A549 treated with GW870086 at 1 μM for 4 hours (cell line): ENCODE measurements at places on chromosomes 7 and 10. TPM values are rescaled to one million over a fixed set of nuclear protein-coding genes. Genes with fewer than 3 reads are reported as not detected.

The CYTH3 gene
- 27.0 to 30.1 TPM (median 29.2 TPM) in 5 replicates for total RNA-seq

The STAG3 gene
- 0.21 to 0.72 TPM (median 0.21 TPM) in 3 of 5 replicates, not detected in the others for total RNA-seq

The OR13A1 gene
- total RNA-seq = not detected in 5 replicates

The SMURF1 gene
- 22.0 to 28.1 TPM (median 25.9 TPM) in 5 replicates for total RNA-seq

The PBLD gene
- 1.9 to 4.7 TPM (median 3.0 TPM) in 5 replicates for total RNA-seq

The SFRP5 gene
- total RNA-seq = 1.8 to 2.5 TPM (median 2.1 TPM) in 5 replicates

The ZPBP gene
- not detected in 5 replicates for total RNA-seq

The FOXK1 gene
- total RNA-seq = 10.0 to 13.1 TPM (median 12.6 TPM) in 5 replicates

The LRRC61 gene
- 0.07 to 0.20 TPM in 2 of 5 replicates, not detected in the others for total RNA-seq

The GJD4 gene
- total RNA-seq = 0.08 TPM in 2 of 5 replicates, not detected in the others

The SNCG gene
- 10.0 to 15.0 TPM (median 13.9 TPM) in 5 replicates for total RNA-seq

The SLC16A9 gene
- total RNA-seq = 0.06 to 0.17 TPM (median 0.07 TPM) in 5 replicates

The CPXM2 gene
- total RNA-seq = not detected in 5 replicates

The NAPEPLD gene
- total RNA-seq = 3.3 to 4.1 TPM (median 4.0 TPM) in 5 replicates

The WEE2 gene
- total RNA-seq = not detected in 5 replicates

The PROSER2 gene
- 26.7 to 41.8 TPM (median 39.1 TPM) in 5 replicates for total RNA-seq

The ZP3 gene
- total RNA-seq = 18.4 to 22.2 TPM (median 20.2 TPM) in 5 replicates

The LIPJ gene
- not detected in 5 replicates for total RNA-seq

The GNGT1 gene
- total RNA-seq = not detected in 5 replicates

The GATA3 gene
- 3.2 to 4.3 TPM (median 3.9 TPM) in 5 replicates for total RNA-seq

The TYSND1 gene
- 13.2 to 17.3 TPM (median 16.7 TPM) in 5 replicates for total RNA-seq

The TRUB1 gene
- 11.8 to 17.3 TPM (median 14.7 TPM) in 5 replicates for total RNA-seq

The ZNF736 gene
- total RNA-seq = 0.02 to 0.23 TPM in 2 of 5 replicates, not detected in the others

The AOC1 gene
- not detected in 5 replicates for total RNA-seq

The MICU1 gene
- total RNA-seq = 52.6 to 55.5 TPM (median 53.8 TPM) in 5 replicates

The PPP1R9A gene
- total RNA-seq = 2.1 to 4.0 TPM (median 3.8 TPM) in 5 replicates

The GOLGA7B gene
- total RNA-seq = 3.1 to 4.7 TPM (median 4.1 TPM) in 5 replicates

The KCP gene
- 0.09 to 0.18 TPM (median 0.14 TPM) in 5 replicates for total RNA-seq

The NKX1-2 gene
- 0.03 to 0.06 TPM in 2 of 5 replicates, not detected in the others for total RNA-seq

The MYO1G gene
- 0.10 to 0.26 TPM (median 0.17 TPM) in 5 replicates for total RNA-seq

The MMP21 gene
- total RNA-seq = not detected in 5 replicates

The PRSS37 gene
- total RNA-seq = not detected in 5 replicates

The BTBD16 gene
- total RNA-seq = 0.48 to 1.7 TPM (median 0.81 TPM) in 5 replicates

The GGCT gene
- total RNA-seq = 75.8 to 83.3 TPM (median 79.1 TPM) in 5 replicates

The HOXA10 gene
- 6.9 to 7.2 TPM (median 7.1 TPM) in 5 replicates for total RNA-seq

The AKR1C4 gene
- total RNA-seq = 0.10 to 0.32 TPM (median 0.24 TPM) in 5 replicates

The TAF5 gene
- total RNA-seq = 2.4 to 3.6 TPM (median 3.2 TPM) in 5 replicates

The ABCF2 gene
- total RNA-seq = 61.3 to 66.0 TPM (median 62.7 TPM) in 5 replicates

The UNCX gene
- not detected in 5 replicates for total RNA-seq

The SPDYE2B gene
- not detected in 5 replicates for total RNA-seq

The SLC29A4 gene
- total RNA-seq = 8.9 to 17.5 TPM (median 13.5 TPM) in 5 replicates

The ZNF438 gene
- 1.3 to 2.1 TPM (median 1.7 TPM) in 5 replicates for total RNA-seq

The IFIT1 gene
- 4.2 to 5.7 TPM (median 4.6 TPM) in 5 replicates for total RNA-seq

The GCC1 gene
- total RNA-seq = 14.7 to 15.4 TPM (median 15.2 TPM) in 5 replicates

The CAMK2B gene
- total RNA-seq = 0.09 to 0.34 TPM (median 0.14 TPM) in 5 replicates

The SEPTIN14 gene
- not detected in 5 replicates for total RNA-seq

The MOGAT3 gene
- not detected in 5 replicates for total RNA-seq

The GNAT3 gene
- not detected in 5 replicates for total RNA-seq

The FAM25G gene
- 1.3 to 2.7 TPM in 2 of 5 replicates, not detected in the others for total RNA-seq

The FAM241B gene
- total RNA-seq = 16.7 to 19.2 TPM (median 17.2 TPM) in 5 replicates

The ATOH7 gene
- 0.17 to 0.34 TPM (median 0.18 TPM) in 5 replicates for total RNA-seq

The ELN gene
- 0.06 to 0.16 TPM (median 0.08 TPM) in 5 replicates for total RNA-seq

The OR2A7 gene
- not detected in 5 replicates for total RNA-seq

The HECW1 gene
- total RNA-seq = 14.9 to 18.6 TPM (median 16.7 TPM) in 5 replicates

The HOGA1 gene
- total RNA-seq = 1.2 to 2.0 TPM (median 1.7 TPM) in 5 replicates

The TMEM273 gene
- total RNA-seq = not detected in 5 replicates

The WDR37 gene
- total RNA-seq = 7.4 to 8.5 TPM (median 7.8 TPM) in 5 replicates

The ZNF800 gene
- 9.7 to 12.1 TPM (median 10.8 TPM) in 5 replicates for total RNA-seq
